Stimulated activated CD8-positive, alpha-beta memory T cell treated with anti-CD3 and anti-CD28 coated beads, Interleukin-4, amount 100 ng/mL, for 4 hours (primary cell): ENCODE measurements at places on chromosomes 3 and 15.

DNA sequence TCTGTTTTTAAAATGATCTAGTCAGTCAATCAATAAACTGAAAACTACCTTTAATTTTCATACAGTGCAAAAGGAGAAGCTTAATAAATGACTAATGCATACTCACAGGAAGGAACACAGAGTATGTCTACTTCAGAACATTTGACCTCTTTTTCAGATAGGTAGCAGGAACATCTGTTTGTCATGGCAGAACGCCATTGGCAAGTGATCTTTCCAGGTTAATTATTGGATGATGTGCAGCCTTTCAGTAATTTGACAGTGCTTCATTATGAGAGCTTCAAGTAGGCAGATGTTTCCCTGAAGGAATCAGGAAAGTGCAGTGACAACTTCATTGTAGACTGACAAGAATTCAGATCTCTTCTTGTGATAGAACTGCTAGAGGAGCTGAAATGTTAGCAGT lies 325.0 kb downstream of the OTOL1 start:
- no peak for DNase-seq

GRCh38 chr3:126293370-126294082 lies 63.7 kb downstream of the KLF15 start:
- no peak for DNase-seq

- no peak for DNase-seq
Observed at GRCh38 chr3:58384381-58385090, 49.1 kb downstream of the PDHB start.

DNA sequence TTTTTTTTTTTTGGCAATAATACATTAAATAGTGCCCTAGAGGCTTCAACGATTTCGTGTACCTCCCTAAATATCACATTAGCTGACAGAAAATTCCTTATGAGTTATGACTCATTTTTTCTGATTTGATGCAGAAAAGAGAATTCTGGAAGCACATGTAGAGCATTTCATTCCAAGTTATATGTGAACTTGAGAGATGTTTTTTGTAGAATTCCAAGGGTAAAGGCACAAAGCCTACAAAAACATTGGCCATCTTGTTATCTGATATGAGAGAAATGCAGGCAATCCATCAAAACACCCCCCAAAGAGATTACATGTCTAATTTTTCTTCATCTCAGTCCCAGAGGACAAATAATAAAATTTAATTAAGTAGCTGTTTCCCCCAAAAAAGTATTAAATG lies 6.7 kb upstream of the PFN2 start:
- DNase-seq: no peak

DNA sequence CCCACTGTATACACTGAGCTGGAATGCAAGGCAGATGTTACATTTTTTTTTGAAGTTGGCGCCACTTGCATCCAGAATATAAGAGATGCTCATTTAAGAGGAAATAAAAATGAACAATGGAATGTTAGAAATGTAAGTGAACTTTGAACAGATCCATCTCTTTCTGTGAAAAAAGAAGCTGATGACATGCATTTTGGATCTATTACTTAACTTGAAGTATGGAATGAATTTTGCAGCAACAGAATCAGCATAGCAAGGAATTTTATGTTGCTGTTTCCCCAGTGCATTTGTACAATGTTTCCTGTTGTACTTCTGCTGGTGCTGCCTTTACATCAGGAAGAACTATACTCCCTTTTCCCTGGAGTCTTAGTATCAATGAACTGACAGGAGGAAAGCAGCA lies 178.2 kb downstream of the LSAMP start:
- no peak for DNase-seq

- DNase-seq: no peak
Observed at GRCh38 chr3:47247131-47248064, 35.2 kb downstream of the KIF9 start.

DNA sequence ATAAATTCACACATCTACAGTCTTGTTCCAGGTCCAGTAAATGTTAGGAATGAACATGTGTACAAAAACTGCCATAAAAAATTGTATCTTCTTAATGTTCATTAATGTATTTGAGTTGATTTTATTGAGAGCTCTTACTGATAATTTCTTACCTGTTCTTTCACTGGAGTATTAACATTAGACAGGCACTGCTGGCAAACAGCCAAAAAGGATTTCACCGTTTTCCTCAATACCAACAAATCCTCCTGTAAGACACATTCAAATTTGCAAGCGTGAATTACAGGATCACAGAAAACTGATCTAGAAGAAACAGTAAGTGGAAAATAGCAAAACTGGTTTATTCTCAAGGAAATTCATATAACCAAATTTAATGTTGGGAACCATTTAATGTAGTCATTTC lies 127.4 kb downstream of the PCCB start:
- DNase-seq: no peak

DNA sequence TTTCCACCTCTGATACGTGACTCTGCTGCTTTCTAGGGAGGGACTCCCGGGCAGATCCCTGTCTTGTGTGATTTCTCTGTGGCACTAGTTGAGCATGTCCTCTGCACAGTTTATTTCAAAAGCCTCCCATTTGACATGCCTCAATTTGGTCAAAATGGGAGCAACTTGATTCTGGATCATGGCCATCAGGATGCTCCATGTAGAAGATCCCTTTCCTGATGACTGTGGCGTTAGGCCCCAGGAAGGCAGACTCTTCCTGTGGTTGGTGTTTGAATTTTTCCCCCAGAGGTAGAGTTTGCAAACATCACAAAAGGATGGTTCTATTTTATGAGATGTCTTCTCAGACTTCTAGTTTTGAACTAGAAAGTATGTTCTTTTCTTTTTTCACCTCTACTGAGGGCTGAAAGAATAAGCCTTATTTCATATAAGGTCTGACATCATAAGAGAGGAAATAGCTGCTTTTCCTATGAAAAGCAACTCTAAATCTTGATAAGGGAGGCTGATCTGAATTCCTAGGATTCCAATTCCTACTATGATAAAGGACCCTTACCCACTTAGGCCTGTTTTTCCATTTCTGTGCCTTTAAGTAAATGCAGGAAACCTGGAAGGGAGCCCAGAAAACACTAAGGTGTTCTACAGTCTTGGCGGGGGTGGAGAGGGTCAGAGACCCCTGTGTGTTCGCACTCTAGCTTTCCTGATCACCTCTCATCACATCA lies 243.8 kb upstream of the CHRM5 start:
- no peak for DNase-seq

DNA sequence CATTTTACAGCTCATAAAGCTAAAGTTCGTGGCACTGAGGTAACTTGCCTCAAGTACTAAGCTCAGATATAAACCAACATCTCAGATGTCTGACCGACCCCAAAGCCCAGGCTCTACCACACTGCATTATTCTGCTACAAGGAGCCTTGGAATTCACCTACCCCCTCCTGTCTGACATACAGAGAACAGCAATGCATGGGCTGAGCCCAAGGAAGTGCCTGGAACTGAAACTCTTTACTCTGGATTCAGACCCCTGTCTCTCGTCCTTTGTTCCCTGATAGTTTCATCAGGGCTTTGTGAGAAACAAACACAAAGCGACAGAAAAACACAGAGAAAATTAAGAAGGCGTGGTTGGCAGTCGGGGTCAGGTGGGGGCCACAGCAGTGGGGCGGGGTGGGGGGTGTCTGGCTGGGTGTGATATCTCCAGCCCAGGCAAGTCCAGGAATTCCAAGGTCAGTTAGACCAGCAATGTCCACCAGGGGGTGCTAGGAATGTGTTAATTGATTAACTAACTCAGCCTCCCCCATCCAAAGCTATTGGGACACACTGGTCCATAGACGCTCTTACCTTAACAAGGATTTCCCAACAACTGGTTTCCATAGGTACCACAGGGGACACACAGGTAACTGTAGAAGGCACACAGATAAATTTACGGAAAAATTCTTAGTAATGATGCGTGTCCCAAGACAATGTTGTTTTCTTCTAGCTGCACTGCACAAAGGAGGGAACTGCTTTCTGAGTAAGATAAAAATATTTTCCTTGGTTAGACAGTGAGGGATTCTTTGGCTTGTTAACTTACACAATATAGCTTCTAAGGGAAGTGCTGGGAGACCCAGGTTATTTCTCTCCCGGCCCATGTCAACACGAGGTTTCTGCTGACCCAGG lies 18.8 kb upstream of the SSUH2 start:
- DNase-seq: peak; percentile 10

GRCh38 chr3:25781758-25782594 lies 1.3 kb downstream of the NGLY1 start:
- no peak for DNase-seq

GRCh38 chr3:38566215-38566528 lies 70.0 kb downstream of the EXOG start:
- DNase-seq: no peak

DNA sequence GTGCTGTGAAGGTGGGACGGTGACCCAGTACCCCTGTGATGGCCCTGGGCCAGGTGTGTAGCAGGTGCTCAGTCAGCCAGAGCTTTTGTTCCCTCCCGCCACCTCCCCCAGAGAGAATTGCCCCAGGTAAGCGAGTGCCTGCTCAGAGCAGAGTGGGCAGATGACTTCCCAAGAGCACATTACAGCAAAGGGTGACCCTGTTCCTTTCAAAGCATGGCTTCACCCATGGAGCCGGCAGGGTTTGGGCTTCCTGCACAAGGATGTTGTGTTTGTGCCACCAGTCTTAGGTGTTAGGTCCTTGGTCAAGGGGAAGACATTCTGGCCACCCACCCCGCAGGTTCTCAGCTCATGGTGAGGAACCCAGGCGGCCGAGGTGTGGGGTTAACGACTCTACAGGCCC lies 30.7 kb downstream of the SLC6A6 start:
- no peak for DNase-seq

DNA sequence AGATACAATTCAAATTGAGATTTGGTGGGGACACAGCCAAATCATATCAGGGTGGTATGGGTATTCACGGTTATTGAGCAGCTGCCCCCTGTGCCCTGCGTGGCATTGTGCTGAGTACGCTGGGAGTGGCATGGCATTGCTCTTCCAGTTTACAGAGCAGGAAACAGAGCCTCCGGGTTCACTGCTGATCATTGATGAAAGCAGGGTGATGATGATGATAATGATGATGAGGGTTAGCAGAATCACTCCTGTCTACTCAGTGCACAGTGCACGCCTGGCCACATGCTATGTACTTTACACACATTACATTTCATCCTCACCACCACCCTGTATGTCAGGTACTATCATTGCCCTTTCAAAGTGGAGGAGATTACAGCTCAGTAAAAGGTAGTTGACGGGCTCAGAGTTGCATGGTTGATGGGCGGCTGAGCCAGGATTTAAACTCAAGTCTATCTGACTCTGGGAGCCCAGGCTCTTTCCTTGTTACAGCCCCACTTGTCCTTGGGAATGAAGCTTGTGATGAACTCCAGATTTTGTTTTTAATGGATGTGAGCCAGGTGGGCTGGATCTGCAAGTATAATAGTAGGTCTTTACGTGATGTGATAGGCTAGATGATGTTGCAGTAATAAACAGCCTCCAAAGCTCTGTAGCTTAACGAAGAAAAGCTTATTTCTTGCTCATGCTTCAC lies 87.6 kb upstream of the MYZAP start:
- no peak for DNase-seq

DNA sequence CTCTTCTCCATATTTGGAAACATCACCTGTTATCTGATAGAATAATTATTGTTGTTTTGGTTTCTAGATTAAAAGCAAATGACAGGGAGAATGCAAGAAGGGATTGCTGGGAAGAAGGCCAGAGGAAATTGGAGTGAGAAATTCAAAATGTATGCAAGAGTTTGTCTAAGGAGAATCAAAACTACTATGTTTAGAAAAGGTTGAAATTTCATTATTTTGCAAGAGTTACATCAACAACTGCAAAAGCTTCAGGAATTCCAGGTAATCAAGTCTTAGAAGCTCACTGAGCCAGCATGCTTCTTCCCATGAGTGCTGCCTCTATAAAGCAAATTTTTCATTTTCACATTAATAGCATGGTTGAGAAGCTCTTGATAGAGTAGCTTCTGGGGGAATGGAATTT lies 177.2 kb upstream of the GBE1 start:
- no peak for DNase-seq

GRCh38 chr15:77853008-77853328 lies 220.3 kb upstream of the LINGO1 start:
- DNase-seq: no peak

DNA sequence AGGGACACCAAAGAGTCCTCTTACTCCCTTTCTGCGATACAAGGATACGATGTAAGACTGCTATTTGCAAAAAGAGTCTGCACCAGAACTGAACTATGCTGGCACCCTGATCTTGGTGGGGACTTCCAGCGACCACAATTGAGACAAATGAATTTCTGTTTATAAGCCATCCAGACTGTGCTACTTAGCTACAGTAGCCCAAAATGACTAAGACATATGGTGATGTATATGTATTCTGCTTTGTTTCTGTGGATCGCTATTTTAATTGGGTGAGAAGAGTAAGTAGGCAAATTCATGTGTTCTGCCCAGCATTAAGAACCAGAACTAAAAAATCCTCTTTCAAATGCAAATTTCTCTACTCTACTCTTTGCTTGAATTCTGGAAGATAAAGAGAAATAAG lies 720.9 kb downstream of the DIPK2A start:
- DNase-seq: no peak

DNA sequence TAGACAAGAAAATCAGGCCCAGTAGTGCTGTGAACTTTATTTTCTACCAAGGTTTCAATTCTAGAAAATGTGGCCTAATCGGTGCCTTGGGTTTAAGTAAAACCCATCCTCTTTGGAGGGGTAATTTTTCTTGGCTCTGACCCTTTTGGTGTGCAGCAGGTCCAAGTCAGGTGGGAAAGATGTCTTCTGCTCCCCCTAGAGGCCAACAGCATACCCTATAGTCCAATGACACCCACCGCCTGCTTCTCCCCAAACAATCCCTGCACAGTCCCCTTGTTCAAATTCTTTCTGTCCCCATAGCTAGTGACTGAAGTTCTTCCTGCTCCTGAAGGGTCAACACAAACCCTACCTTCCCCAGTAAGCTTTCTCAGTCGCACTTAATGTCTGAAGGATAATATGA lies 261.8 kb upstream of the GOLGA6L4 start:
- no peak for DNase-seq

GRCh38 chr15:36370731-36371112 lies 208.7 kb upstream of the CDIN1 start:
- no peak for DNase-seq

- DNase-seq: no peak
Observed at GRCh38 chr3:22284559-22284958, 533.5 kb upstream of the ZNF385D start.
